H7 (cell line): ENCODE measurements at places on chromosomes 2 and 18. TPM values are rescaled to one million over a fixed set of nuclear protein-coding genes. Genes with fewer than 3 reads are reported as not detected.
A peak's percentile ranks its signal among the peaks of the same experiment; 100 is the strongest.

The ARHGAP25 gene
- 4.1 and 6.3 TPM in 2 replicates for total RNA-seq

The SPR gene
- 3.7 and 8.0 TPM in 2 replicates for total RNA-seq

The NEURL3 gene
- 0.10 TPM in 1 of 2 replicates, not detected in the other for total RNA-seq

The ANKRD30B gene
- total RNA-seq, result not detected in 2 replicates

The STK17B gene
- 16.2 and 26.5 TPM in 2 replicates for total RNA-seq

The UXS1 gene
- 20.9 and 27.3 TPM in 2 replicates for total RNA-seq

The ADRA2B gene
- total RNA-seq, result 1.6 and 1.9 TPM in 2 replicates

The IL36A gene
- not detected in 2 replicates for total RNA-seq

GRCh38 chr2:144824306-144825080, 304.6 kb upstream of the ZEB2 start:
- no peak for DNase-seq

DNA sequence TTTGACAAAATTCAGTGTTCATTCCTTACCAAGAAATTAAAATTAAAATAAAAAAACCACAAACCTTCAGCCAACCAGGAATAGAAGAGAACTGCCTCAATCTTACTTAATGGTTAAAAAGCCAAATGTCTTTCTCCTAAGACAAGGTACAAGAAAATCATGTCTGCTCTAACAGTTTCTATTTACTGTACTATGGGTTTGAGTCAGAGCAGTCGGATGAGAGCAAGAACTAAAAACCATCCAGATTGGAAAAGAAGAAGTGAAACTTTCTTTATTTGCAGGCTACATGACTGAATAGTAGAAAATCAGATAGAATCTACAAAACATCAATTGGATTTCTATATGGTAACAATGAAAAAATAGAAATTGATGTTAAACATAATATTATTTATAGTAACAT, 555.5 kb upstream of the TNP1 start:
- DNase-seq, result no peak

DNA sequence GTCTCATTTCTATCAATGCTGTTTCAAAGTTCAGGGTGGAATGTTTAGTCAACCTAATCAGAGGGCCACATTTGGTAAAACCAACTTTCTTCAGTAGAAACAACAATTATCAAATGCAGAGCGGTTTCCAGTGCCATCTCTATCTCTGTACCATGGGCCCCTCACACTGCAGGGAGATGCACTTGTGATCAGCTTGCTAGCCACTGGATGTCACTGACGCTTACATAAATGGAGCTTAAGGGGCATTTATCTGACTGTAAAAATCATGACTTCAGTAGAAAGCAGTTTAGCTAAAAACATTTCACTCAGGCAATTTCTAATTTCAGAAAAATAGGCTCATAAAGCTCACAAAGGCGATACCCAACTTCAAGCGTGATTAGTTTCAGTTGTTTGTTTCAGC, 678.0 kb downstream of the ZEB2 start:
- DNase-seq, result peak; percentile 22

DNA sequence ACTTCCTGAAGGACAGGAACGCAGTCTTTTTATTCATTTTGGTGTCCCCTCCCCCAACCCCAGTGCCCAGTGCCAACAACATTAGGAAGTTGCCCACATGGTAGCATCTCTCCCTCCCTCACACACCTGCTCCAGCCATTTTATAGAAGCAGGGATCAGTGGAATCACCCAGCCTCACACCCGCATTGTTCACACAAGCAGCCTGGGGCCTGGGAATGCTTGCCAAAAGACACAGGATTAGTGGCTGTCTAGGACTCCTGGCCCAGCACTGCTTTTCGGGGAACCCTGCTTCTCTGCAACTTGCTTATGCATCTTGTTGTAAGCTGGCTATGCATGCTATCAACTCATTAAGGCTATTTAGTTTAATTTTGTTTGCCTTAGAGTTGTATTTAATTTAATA, 17.9 kb downstream of the TMEM37 start:
- no peak for DNase-seq

GRCh38 chr2:177983183-177983788, 89.3 kb downstream of the PDE11A start:
- DNase-seq, result peak; percentile 48

DNA sequence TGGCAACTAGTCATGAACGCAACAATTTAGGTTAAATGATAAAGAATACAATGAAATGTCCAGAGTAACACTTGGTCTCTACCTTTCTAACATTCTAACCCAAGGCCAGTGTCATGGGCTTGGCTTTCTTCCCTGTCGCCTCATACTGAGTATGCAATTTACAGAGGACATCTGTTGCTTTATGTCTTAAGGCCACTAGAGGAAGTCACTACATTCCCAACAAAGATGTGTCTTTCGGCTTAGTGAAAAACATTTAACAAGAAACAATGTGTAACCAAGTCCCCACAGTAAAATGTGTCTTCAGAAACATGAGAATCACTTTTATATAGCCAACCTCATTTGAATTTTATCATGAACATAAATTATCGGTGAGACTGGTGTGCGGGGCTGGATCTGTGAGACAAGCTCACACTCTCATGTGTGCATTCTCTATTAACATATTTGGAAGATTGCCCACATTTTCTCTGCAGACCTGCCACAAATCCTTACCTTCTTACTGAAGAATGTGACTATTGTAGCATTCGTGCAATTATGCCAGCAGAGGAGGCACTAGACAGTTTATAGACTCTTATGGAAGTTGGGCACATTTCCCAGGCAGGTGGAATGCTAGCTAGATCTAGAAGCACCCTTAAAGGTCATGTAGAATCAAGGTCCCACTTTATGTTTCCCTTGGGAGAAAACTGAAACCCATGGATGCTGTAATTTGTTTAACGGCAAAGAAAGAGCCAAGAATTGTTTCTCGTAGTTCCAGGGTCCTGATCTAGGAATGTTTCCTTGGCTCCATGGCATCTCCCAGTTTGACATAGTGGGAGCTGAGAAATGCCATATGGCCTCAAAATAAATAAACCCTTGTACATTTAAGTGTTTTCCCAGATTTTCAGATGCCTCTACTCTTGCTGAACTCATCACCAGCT, 101.8 kb downstream of the CD226 start:
- peak; percentile 24 for DNase-seq

GRCh38 chr18:57270156-57270555, 82.2 kb upstream of the ST8SIA3 start:
- no peak for DNase-seq

- no peak for DNase-seq
Measured at GRCh38 chr2:63780518-63781155, 61.1 kb upstream of the UGP2 start.

GRCh38 chr2:136917411-136917881, 152.1 kb downstream of the THSD7B start:
- no peak for DNase-seq

DNA sequence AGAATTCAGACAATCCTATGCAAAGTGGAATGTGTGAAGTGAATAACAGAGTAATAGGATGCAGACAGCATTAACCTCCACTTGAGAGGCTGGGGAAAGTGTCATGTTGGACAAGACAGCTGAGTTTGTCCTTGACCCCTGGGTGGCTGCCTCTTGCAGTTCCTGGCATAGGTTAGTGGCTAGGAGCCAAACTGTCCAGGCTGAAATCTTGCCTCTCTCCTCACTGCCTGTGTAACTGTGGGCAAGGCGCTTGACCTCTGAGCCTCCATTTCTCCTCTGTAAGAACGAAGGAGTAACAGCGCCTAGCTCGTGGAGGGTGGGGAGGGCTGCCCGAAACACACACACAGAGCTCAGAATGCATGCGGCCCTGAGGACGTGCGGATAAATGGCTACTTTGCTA, 34.8 kb upstream of the LDLRAD4 start:
- no peak for DNase-seq

GRCh38 chr2:27690052-27690451, 26.4 kb downstream of the SLC4A1AP start:
- DNase-seq, result no peak

DNA sequence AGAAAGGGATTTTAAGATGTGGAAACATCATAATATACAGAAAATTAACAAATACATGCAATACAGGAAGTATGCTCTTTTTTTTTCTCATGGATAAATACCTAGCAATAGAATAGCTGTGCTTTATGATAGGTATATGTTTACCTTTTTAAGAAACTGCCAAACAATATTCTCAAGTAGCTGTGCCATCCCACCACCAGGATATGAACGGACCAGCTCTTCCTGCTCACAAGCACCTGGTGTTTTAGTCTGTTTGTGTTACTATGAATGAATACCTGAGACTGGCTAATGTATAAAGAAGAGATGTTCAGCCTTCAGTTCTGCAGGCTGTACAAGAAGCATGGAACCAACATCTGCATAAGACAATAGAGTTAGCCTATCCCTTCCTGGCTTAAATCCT, 19.9 kb upstream of the UGT1A8 start:
- no peak for DNase-seq

DNA sequence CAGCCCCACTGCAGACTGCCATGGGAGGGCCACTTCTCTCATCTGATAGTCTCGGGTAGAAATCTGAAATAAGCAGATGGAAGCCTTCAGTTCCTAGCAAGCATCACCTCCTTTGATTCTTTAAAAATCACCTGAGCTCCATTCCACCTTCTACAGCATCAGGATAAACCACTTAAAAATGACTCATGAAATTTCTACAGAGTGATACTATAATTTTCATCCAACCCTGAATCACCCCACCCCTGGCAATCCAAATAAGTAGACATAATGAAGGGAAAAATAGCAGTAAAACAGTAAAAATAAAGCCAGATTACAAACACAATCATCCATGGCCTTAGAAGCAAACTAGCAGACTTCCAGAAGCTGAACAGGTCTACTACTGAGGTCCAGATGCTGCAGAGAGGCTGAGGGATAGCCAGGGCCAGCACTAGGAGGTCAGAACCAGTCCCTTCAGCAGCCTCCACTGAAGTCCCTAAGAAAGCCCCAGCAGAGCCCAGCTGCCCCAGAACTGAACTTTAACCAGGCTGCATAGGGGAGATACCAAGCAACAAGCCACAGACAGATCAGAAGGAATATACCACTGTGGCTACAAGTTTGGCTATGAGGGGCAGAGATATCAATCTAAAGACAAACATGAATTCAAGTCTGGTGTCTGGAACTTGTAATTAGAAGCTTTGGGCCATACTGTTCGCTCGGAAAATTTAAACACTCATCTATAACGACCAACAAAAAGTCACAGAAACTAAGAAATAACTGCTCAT, 54.7 kb upstream of the RNU4ATAC start:
- no peak for DNase-seq

GRCh38 chr2:113963965-113964364, 74.1 kb downstream of the ACTR3 start:
- DNase-seq, result no peak

GRCh38 chr2:162328424-162329157, 10.1 kb upstream of the IFIH1 start:
- no peak for DNase-seq

DNA sequence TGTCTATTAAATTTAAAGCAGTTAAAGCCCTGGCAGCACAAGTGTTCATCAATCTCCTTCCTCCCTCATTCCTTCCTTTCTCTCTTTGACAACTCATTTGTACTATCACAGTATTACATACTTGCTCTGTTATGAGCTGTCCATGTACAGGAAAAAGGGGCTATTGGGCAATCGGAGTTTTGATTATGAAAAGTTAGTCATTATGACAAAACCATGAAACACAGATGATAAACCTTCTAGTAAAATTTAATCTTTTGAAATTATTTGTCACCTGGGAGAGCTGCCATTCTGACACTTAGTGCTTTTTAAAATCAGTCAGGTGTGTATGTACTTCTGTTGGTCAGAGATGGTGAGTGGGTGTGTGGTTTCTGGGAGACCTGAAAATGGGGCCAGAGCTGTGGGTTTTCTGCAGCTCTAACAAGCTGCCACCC, 39.4 kb downstream of the MAP4K4 start:
- DNase-seq, result no peak

DNA sequence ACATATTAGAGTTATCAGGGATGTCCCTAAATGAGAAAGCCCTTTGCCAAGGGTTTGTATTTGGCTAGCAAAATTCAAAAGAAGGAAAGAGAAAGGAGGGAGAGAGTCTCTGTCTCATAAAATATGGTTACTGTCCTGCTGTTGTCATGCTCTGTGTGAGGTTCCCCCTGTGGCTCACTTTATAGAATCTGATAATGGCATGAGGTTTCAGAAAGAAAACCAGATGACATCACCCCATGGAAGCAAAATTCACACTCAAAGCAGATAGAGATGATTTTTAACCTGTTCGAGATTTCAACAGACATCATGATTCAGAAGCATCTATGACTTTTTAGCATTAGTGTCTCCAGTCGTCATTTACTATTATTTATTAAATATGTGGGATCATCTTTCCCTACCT, 165.0 kb upstream of the SESTD1 start:
- no peak for DNase-seq

- DNase-seq, result peak; percentile 38
Measured at GRCh38 chr18:5152343-5153020, 44.6 kb downstream of the AKAIN1 start.

DNA sequence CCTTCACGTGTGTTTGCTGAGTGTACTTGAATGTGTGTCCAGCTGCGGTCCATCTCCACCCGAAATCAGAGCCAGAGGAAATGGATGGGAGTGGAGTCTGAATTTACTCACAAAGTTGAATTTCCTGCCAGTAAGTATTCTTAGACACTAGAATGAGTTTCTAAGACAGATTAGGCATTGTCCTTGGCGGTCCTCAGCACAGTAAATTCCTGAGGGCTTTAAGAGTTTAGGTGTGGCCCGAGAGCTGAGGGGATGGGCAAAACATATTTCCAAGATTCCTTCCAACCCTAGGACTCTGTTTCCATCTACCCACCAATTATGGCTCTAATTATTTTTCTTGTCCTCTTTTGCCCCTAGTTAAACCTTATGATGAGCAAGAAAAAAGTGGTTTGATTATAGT, 90.3 kb upstream of the PHLPP1 start:
- no peak for DNase-seq

- peak; percentile 43 for DNase-seq
Measured at GRCh38 chr2:235050980-235051351, 99.1 kb downstream of the SH3BP4 start.

DNA sequence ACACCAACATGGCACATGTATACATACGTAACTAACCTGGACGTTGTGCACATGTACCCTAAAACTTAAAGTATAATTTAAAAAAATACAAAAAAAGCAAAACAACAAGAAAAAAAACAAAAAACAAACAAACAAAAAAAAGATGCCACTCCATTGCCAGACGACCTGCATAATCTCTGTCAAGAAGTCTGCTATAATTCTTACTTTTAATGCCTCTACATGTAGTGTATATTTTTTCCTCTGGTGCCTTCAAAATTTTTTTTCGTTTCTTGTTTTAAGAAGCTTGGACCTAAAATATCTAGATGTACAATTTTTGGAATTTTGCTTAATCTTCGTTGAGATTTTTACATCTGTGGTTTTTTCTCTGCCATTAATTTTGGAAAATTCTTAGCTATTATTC, 235.6 kb upstream of the ZNF521 start:
- no peak for DNase-seq
